Bronchial epithelial cell (primary cell): ENCODE measurements at places on chromosomes 12 and 14.
A peak's percentile ranks its signal among the peaks of the same experiment; 100 is the strongest.

GRCh38 chr12:112973818-112974231 lies 4.5 kb upstream of the OAS2 start:
- no peak for DNase-seq

DNA sequence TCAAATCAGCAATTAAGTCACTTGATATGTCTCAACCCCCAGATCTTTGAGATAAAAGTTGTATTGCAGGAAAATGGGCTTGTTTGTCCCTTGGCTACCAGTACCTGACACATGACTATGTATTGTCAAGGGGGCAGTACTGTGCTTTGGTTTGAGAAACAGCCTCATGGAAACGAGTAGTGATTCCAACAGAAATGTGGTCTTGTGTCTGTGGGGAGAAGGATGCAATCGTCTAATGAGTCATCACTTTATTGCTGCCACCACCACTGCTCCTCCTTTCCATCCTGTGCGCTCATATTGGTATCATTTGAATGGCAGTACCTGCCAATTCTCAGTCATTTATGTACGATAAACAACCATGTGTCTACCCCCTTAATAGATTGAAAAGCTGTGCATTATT lies 72.8 kb upstream of the ARHGAP5 start:
- DNase-seq, result peak; percentile 53

GRCh38 chr14:68807148-68807600 lies 14.3 kb upstream of the ZFP36L1 start:
- DNase-seq, result peak; percentile 56

DNA sequence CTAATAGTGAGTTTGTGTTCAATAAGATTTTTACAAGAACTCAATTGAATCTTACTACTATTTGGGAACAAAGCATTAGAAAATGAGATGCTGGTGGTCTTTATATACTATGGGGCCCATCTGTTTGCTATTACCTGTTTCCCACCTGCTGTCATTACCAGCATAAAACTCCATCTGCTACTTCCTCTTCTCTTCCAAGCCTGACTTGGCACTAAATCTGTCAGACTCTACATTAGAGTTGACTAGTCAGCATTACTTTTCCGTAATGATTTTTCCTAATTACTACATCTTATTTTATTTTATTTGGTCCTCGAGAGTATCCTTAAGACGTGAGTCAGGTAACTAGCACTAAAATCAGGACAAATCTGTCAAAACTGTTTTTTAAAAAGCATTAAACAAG lies 68.1 kb upstream of the KRR1 start:
- DNase-seq, result no peak

GRCh38 chr14:79783041-79783440 lies 428.3 kb downstream of the DIO2 start:
- DNase-seq, result no peak

- DNase-seq, result peak; percentile 78
Observed at GRCh38 chr12:130126023-130126432, 36.2 kb upstream of the FZD10 start.

DNA sequence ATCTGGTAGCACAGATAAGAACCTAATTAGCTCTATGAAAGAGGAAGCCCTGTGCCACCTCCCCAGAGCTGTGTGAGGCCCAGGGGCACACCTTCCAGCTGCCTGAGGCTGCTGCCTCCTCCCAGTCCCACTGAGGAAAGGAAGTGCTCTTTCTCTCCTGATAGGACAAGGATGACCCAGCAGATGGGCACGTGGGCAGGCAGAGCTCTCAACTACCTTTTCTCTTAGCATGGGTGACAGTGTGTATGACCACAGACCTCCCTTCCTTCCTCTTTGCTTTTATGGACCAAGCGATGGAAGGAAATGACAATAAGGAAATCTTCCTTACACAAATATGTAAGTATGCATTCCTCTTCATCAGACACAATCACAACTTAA lies 127.6 kb upstream of the AMIGO2 start:
- DNase-seq, result no peak

- DNase-seq, result no peak
Observed at GRCh38 chr12:121613462-121613861, 12.9 kb upstream of the ORAI1 start.

DNA sequence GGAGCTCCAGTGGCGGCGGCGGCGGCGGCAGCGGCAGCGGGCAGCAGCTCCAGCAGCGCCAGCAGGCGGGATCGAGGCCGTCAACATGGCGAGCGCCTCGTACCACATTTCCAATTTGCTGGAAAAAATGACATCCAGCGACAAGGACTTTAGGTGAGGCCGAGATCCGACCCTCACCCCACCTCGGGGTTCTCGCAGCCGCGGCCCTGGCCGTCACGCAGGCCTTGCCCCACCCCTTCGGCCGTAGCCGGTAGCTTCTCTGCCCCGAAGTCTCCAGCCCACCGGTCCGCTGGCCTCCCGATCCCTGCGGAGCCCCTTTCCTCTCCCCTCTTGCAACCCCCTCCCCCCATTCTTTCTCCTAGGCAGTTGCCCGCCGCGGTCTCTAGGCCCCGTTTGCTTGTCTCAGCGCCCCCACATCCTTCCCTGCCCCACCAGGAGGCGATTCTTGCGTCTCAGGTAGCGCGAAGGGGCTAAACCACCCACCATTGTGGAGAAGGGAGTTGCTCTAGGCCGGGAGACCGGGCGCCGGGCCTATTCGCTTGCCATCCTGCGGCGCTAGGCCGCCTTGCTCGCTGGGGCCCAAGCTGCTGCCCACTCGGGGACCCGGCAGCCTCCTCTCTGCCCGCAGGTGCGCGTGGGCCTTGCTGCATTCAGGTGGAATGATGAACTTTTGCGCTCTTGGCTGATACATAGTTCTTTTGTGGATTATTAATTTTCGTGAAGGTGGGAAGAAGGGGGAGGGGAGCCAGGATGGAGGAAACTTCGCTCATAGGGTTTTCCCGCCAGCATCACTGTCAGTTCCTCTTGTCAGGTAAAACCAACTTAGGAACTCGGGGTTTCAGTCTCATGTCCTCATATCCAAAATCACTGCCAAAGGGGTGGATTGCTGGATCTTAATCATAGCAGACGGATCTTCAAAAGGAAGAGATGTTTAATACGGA lies 745 bp downstream of the CAND1 start:
- DNase-seq, result peak; percentile 26

GRCh38 chr14:105060751-105061427 lies 4.3 kb downstream of the GPR132 start:
- no peak for DNase-seq
